ENCODE measurements at places on chromosomes 1 and 21. TPM values are rescaled to one million over a fixed set of nuclear protein-coding genes. Genes with fewer than 3 reads are reported as not detected.

The TMEM69 gene
- 45.2 TPM for total RNA-seq

The SH3D21 gene
- total RNA-seq = 2.6 TPM

The TRIM58 gene
- total RNA-seq = 0.09 TPM

The FCRLB gene
- 0.24 TPM for total RNA-seq

DNA sequence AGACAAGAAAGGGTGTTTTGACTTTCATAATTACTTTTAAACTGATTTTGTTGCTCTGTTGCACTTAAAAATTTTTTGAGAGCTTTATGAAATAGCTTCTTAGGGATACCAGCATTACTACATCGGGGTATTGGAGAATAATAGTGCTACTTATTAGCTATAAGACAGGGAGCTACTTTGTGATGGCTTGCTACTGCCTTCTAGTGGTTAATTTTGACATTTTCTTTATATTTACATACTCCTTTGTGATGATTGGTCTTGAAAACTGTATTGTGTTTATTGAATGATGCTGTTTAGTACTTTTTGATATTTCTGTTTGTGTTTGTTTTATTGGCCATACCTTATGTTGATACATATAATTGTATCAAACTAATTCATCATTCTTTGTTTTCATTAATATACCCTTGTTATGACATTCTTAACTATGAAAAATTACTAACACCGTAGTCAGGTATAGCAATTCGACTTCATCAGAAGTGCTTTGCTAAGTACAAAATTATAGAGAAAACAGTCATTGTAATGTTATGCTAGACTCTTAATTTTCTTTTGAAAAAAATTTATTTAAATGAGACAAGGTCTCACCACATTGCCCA lies 85.5 kb downstream of the CLIC4 start:
- no peaks in the 10 kb centered on the region for H3K36me3 ChIP-seq
- no peaks in the 10 kb centered on the region for H3K27me3 ChIP-seq
- H3K4me1 ChIP-seq = no peaks in the 10 kb centered on the region
- peak; percentile 47 for DNase-seq
- H3K4me3 ChIP-seq = no peak overlapping the region

GRCh38 chr1:156877433-156878170 lies 15.9 kb upstream of the PEAR1 start:
- H3K36me3 ChIP-seq = no peaks in the 10 kb centered on the region
- H3K27ac ChIP-seq = no peak overlapping the region
- H3K4me1 ChIP-seq = no peaks in the 10 kb centered on the region
- H3K4me3 ChIP-seq = no peak overlapping the region

DNA sequence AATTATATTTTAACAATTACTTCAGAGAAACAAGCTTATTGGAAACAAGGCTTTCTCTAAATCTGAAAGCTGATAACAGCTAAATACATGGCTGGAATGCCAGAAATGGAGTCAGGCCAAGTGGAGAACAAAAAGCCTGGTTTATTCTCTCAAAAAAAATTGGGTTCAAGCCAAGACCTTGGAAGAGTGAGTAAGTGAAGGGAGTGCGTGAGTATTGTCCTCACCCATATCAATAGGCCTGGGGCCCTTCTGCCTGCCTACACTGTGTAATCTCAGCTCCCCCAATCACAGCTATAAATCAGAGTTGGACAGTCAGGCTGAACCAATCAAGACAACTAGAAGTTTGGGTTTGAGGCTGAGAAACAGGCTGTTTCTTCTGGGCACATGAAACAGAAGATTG lies 7.4 kb downstream of the KYAT3 start:
- no peak for DNase-seq
- no peaks in the 10 kb centered on the region for H3K27me3 ChIP-seq
- H3K27ac ChIP-seq = no peak overlapping the region
- no peak overlapping the region for H3K4me3 ChIP-seq
- H3K4me1 ChIP-seq = peaks cover 20% of the 10 kb centered on the region

GRCh38 chr1:37238364-37239224 lies 204.3 kb upstream of the GRIK3 start:
- no peaks in the 10 kb centered on the region for H3K27me3 ChIP-seq
- H3K27ac ChIP-seq = no peak overlapping the region
- H3K36me3 ChIP-seq = no peaks in the 10 kb centered on the region
- H3K4me3 ChIP-seq = no peak overlapping the region

DNA sequence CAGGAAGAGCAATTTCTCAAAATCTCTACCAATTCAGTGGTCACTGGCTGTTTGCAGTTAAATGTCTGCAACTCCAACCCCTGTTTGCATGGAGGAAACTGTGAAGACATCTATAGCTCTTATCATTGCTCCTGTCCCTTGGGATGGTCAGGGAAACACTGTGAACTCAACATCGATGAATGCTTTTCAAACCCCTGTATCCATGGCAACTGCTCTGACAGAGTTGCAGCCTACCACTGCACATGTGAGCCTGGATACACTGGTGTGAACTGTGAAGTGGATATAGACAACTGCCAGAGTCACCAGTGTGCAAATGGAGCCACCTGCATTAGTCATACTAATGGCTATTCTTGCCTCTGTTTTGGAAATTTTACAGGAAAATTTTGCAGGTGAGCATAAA lies 167.2 kb downstream of the CRB1 start:
- no peak overlapping the region for H3K27ac ChIP-seq
- no peaks in the 10 kb centered on the region for H3K27me3 ChIP-seq
- no peaks in the 10 kb centered on the region for H3K36me3 ChIP-seq
- DNase-seq = no peak
- no peaks in the 10 kb centered on the region for H3K4me1 ChIP-seq

DNA sequence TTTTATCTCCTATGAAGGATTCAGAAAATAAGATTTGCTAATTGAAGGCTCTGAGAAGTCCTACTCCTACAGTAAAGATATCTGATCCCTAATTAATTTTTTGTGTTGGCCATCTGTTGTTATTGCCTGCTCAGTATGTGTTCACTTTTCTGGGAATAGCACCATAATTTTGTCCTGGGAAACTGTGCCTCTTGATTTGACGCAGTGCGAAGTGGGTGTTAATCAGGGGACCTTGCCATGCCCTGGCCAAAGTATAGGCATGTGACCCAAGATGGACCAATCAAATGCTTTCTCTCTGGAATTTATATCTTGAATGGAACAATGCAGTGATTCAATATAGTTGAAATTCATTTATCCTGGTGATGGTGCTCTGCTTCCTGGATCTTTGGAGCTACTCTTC lies 30.4 kb upstream of the GNG12 start:
- no peak overlapping the region for H3K27ac ChIP-seq
- no peaks in the 10 kb centered on the region for H3K27me3 ChIP-seq
- H3K36me3 ChIP-seq = no peaks in the 10 kb centered on the region
- no peak overlapping the region for H3K4me3 ChIP-seq

GRCh38 chr1:32052887-32053286 lies 19.9 kb upstream of the TMEM39B start:
- H3K4me3 ChIP-seq = no peak overlapping the region
- no peak for DNase-seq
- no peaks in the 10 kb centered on the region for H3K27me3 ChIP-seq
- H3K36me3 ChIP-seq = peaks cover 25% of the 10 kb centered on the region
- no peaks in the 10 kb centered on the region for H3K4me1 ChIP-seq

DNA sequence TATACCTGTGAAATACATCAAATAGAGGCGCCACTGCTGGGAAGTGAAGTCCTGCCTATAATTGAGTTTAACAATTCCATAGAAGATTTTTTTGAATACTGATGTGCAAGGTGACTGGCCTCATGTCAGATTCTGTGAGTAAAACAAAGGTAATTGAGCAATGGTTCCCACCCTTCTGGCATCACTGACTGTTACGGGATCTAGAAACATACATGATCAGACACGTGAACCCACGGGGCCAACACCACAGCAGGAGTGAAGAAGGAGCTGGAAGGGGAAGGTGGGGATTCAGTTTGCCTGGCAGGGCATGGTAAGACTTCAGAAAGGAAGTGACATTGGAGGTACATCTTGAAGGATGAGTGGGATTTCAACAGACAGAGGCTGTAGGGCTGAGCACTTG lies 270.2 kb downstream of the DISC1 start:
- no peaks in the 10 kb centered on the region for H3K4me1 ChIP-seq
- no peak overlapping the region for H3K4me3 ChIP-seq
- H3K36me3 ChIP-seq = no peaks in the 10 kb centered on the region
- H3K27me3 ChIP-seq = no peaks in the 10 kb centered on the region
- no peak for DNase-seq
- no peak overlapping the region for H3K27ac ChIP-seq

DNA sequence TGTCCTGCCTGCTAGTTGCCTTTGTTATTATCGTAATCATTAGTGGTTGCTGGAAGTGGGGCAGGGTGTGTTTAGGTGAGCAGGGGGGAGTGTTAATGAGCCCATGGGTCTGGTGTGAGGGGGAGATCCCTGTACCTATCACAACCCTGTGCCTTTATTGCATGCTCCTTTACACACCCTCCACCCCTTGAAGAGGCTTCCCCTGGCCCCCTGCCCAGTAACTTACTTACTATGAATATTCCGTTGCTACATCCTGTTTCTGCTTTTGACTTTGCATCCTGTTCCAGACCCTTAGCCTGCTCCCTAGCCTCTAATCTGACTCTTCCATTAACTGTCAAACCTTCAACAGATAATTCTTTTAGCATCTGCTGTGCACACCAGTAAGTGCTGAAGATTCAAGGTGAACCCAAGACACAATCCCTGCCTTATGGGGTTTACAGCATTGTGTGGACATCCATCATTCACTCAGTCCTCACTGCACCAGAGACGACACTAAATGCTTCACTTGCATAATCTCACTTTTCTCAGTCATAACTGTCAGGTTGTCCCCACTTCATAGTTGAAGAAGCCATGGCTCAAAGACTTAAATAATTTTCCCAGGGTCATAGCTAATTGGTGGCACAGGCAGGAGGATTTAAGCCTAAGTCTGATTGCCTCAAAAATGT lies 47.9 kb downstream of the CDC7 start:
- peak overlapping the region; percentile 31 for H3K4me3 ChIP-seq
- peaks cover 63% of the 10 kb centered on the region for H3K4me1 ChIP-seq
- no peaks in the 10 kb centered on the region for H3K27me3 ChIP-seq

- DNase-seq = no peak
- no peak overlapping the region for H3K4me3 ChIP-seq
- H3K27me3 ChIP-seq = no peaks in the 10 kb centered on the region
- H3K4me1 ChIP-seq = peaks cover 14% of the 10 kb centered on the region
- H3K27ac ChIP-seq = no peak overlapping the region
These were observed 2.5 kb upstream of the FNDC10 start for GRCh38 chr1:1602304-1602967.
